ENCODE measurements at places on chromosomes 16 and 17. TPM values are rescaled to one million over a fixed set of nuclear protein-coding genes. Genes with fewer than 3 reads are reported as not detected.

Gene TMIGD1
- not detected for total RNA-seq

Gene KRTAP9-2
- total RNA-seq = not detected

Gene CYGB
- total RNA-seq = not detected

Gene SLC16A13
- 28.9 TPM for total RNA-seq

Gene TEN1
- 16.3 TPM for total RNA-seq

Gene C16orf89
- total RNA-seq = not detected

Gene SPNS3
- total RNA-seq = 14.1 TPM

Gene STX1B
- 1.5 TPM for total RNA-seq

Gene KRT27
- not detected for total RNA-seq

Gene SNAI3
- 16.5 TPM for total RNA-seq

Gene TNFSF13
- 2.0 TPM for total RNA-seq

GRCh38 chr17:34511265-34511664, 68.1 kb upstream of the TMEM132E start:
- H3K4me3 ChIP-seq = no peak overlapping the region
- H3K36me3 ChIP-seq = no peaks in the 10 kb centered on the region
- peaks cover 47% of the 10 kb centered on the region for H3K27me3 ChIP-seq
- H3K27ac ChIP-seq = no peak overlapping the region
- H3K4me1 ChIP-seq = no peaks in the 10 kb centered on the region
- DNase-seq = no peak

DNA sequence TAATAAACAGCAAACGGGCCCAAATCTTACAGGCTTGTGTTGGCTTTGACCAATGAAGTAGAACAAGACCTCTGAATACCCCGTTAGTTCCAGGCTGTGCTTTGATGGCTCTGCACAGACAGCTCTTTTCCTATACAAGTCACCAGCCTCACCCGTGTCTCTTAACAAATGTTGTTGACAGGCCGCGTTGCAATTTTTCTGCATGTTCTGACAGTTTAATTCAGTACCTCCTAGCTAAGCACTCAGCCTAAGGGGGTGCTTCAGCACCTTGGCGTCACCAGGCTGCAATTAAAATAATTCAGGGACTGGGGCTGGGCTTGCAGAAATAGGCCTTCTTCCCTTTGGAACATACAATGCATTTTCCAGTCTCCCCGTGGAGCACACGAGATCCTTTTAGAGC, 500.1 kb downstream of the MAF start:
- H3K27ac ChIP-seq = no peak overlapping the region
- H3K4me3 ChIP-seq = no peak overlapping the region
- peaks cover 12% of the 10 kb centered on the region for H3K27me3 ChIP-seq
- no peak for DNase-seq
- H3K36me3 ChIP-seq = no peaks in the 10 kb centered on the region

GRCh38 chr16:89217388-89218191, at the start of gene ZNF778:
Gene ZNF778 (plus strand): TSS chr16:89217703. CDS start chr16:89221128, 3,425 bp downstream.
- peak within 1 kb of the TSS; percentile 89 for H3K4me3 ChIP-seq
- H3K27ac ChIP-seq = peak within 1 kb of the TSS; percentile 75
- H3K27me3 ChIP-seq = no peaks in the 10 kb centered on the region
- H3K36me3 ChIP-seq = peaks cover 12% of the 10 kb centered on the region

GRCh38 chr16:78375055-78375679, 275.7 kb downstream of the WWOX start:
- no peak overlapping the region for H3K4me3 ChIP-seq
- H3K27ac ChIP-seq = no peak overlapping the region
- no peaks in the 10 kb centered on the region for H3K36me3 ChIP-seq
- no peaks in the 10 kb centered on the region for H3K4me1 ChIP-seq

DNA sequence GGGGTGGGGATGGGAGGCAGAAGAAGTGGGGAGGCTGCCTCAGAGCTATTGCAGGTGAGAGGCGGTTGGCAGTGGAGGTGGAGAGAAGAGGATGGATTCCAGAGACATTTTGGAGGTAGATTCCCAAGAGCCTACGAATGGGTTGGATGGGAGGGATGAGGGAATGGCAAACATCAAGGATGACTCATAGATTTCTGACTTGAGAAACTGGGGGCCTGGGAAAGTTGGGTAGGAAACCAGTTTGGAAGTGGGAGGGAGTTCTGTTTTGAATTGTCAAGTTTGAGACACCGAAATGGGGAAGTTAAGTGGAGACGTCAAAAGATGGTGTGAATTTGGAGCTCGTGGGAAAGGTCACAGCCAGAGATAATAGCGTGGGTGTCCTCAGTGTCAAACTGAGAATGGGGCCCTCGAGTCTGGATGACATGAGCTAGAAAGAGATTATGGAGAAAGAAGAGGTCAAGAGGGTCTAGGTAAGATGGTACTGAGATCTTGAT, 6.2 kb upstream of the CYLD start:
- peaks cover 37% of the 10 kb centered on the region for H3K36me3 ChIP-seq
- H3K27ac ChIP-seq = no peak overlapping the region
- no peaks in the 10 kb centered on the region for H3K27me3 ChIP-seq
- no peak overlapping the region for H3K4me3 ChIP-seq
- no peak for DNase-seq

- no peaks in the 10 kb centered on the region for H3K36me3 ChIP-seq
- H3K27ac ChIP-seq = no peak overlapping the region
- peaks cover 2% of the 10 kb centered on the region for H3K27me3 ChIP-seq
Measured at GRCh38 chr17:73787076-73788059, 143.1 kb upstream of the SDK2 start.

- no peak overlapping the region for H3K27ac ChIP-seq
- H3K4me3 ChIP-seq = no peak overlapping the region
- H3K4me1 ChIP-seq = peaks cover 18% of the 10 kb centered on the region
- no peaks in the 10 kb centered on the region for H3K27me3 ChIP-seq
- no peak for DNase-seq
Measured at GRCh38 chr17:29906969-29907368, 23.1 kb downstream of the SSH2 start.

GRCh38 chr17:51722994-51723393, 435.5 kb downstream of the CA10 start:
- peaks cover 2% of the 10 kb centered on the region for H3K27me3 ChIP-seq
- DNase-seq = no peak
- H3K4me1 ChIP-seq = no peaks in the 10 kb centered on the region

- no peaks in the 10 kb centered on the region for H3K27me3 ChIP-seq
- no peak overlapping the region for H3K27ac ChIP-seq
- H3K4me1 ChIP-seq = no peaks in the 10 kb centered on the region
- H3K36me3 ChIP-seq = no peaks in the 10 kb centered on the region
Measured at GRCh38 chr16:55091213-55091870, 160.7 kb downstream of the IRX5 start.

GRCh38 chr16:17258848-17259713, 211.7 kb downstream of the XYLT1 start:
- DNase-seq = peak; percentile 19
- H3K4me1 ChIP-seq = peaks cover 26% of the 10 kb centered on the region
- no peak overlapping the region for H3K4me3 ChIP-seq
- no peak overlapping the region for H3K27ac ChIP-seq
- H3K27me3 ChIP-seq = no peaks in the 10 kb centered on the region
- H3K36me3 ChIP-seq = peaks cover 16% of the 10 kb centered on the region

DNA sequence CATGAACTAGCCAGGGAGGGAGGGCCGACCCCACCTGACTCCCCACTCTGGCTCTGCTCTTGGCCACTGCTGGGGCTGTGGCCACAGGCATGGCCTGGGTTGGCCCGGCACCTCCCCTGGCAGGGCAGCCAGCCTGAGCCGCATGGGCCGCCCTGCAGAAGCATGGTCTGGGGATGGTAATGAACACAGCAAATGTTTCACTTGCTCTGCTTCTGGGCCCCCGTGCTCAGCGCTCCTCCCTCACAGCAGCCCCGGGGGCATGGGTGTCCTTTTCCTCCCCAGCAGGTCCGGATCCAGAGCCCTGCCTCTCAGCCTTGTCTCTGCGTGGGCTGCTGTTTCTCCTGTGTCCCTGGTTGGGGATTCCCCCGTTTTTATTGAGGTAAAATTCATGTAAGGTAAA, 30.9 kb upstream of the KCNJ12 start:
- no peak overlapping the region for H3K4me3 ChIP-seq
- no peak for DNase-seq
- no peaks in the 10 kb centered on the region for H3K27me3 ChIP-seq
- no peak overlapping the region for H3K27ac ChIP-seq
- H3K4me1 ChIP-seq = peaks cover 4% of the 10 kb centered on the region

- no peaks in the 10 kb centered on the region for H3K4me1 ChIP-seq
- peaks cover 34% of the 10 kb centered on the region for H3K36me3 ChIP-seq
- no peak overlapping the region for H3K4me3 ChIP-seq
- no peaks in the 10 kb centered on the region for H3K27me3 ChIP-seq
- DNase-seq = no peak
- H3K27ac ChIP-seq = no peak overlapping the region
Measured at GRCh38 chr17:76327696-76328095, 19.6 kb upstream of the QRICH2 start.

DNA sequence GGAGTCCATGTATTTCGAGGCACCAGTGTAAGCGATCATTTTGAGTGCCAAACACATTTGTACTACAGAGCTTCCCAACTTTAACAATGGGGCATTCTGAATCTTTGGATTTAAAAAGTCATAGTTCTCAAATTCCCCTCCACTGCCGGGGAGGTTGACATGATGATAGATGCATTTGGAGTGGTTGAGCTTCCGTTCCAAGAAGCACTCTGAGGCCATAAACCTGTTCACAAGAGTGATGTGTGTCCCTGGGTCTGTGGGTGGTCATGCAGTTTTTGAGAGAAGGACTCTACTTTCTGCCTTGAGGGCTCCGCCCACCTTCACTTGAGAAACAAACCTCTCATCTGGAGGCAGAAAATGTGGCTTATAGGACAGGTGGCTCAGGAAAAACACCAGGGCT, 43.7 kb downstream of the IRX5 start:
- no peaks in the 10 kb centered on the region for H3K36me3 ChIP-seq
- H3K4me1 ChIP-seq = no peaks in the 10 kb centered on the region

- H3K27me3 ChIP-seq = no peaks in the 10 kb centered on the region
- H3K27ac ChIP-seq = no peak overlapping the region
- no peak for DNase-seq
- no peaks in the 10 kb centered on the region for H3K4me1 ChIP-seq
Measured at GRCh38 chr16:85635545-85636140, 22.5 kb downstream of the GSE1 start.

- peaks cover 65% of the 10 kb centered on the region for H3K36me3 ChIP-seq
- no peak overlapping the region for H3K27ac ChIP-seq
- DNase-seq = no peak
Measured at GRCh38 chr16:17466876-17467275, 3.9 kb downstream of the XYLT1 start.

DNA sequence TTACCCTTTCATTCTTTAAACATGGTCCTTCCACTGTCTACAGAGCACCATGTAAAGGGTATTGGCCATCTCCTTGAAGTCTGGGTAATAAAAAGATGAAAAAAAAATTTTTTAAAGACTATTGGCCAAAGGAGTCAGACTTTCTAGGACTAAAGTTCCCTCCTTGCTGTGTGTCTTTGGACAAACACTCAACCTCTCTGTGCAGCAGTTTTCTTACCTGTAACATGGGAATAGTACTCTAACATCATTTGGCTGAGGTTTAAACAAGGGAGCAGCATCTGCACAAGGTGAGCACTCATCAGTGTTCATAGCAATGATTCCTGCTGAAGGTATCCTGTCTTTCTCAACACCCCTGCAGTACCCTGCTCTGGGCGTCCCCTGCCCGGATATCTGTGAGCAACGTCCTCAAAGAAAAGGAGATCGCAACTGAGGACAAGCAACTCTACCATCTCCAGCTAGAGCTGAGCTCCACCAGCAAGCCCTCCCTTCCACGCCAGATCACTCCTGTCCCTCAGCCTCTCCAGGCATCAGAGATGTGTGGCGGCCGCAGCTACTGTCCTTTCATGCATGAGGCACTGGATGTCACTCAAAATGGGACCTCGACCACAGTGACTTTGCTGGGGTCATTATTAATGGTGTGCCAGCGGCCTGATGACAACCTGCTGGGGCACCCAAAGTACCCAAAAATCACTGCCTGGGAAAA, 29.5 kb upstream of the RPH3AL start:
- peaks cover 17% of the 10 kb centered on the region for H3K4me1 ChIP-seq
- no peak overlapping the region for H3K4me3 ChIP-seq
- H3K36me3 ChIP-seq = peaks cover 3% of the 10 kb centered on the region
- peaks cover 25% of the 10 kb centered on the region for H3K27me3 ChIP-seq
- no peak for DNase-seq

GRCh38 chr16:15715221-15715620, 65.2 kb downstream of the NDE1 start:
- no peak overlapping the region for H3K27ac ChIP-seq
- no peak overlapping the region for H3K4me3 ChIP-seq
- H3K4me1 ChIP-seq = no peaks in the 10 kb centered on the region
- H3K36me3 ChIP-seq = peaks cover 30% of the 10 kb centered on the region

GRCh38 chr17:1275962-1276736, 3.3 kb upstream of the TRARG1 start:
- no peak overlapping the region for H3K4me3 ChIP-seq
- peaks cover 10% of the 10 kb centered on the region for H3K4me1 ChIP-seq
- H3K27ac ChIP-seq = no peak overlapping the region

DNA sequence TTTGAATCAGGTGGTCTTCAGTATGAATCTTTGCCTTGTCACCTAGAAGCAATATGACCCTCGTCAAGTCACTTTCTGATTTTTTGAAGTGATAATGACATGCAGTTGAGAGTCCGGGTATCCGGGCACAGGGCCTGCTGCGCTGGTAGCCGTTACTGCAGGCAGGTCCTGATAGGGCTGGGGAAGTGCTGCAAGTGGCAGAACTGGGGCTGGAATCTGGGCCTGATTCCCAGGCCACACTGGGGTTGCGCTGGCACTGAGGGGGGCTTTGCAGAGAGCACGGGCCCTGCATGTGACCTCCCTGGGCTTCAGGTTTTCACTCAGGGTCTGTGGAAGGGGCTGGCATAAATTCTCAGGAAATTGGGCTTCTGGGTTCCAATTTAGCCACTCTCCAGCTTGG, 3.0 kb downstream of the PPP4C start:
- H3K4me1 ChIP-seq = peaks cover 43% of the 10 kb centered on the region
- H3K27me3 ChIP-seq = no peaks in the 10 kb centered on the region
- peaks cover 66% of the 10 kb centered on the region for H3K36me3 ChIP-seq
- no peak for DNase-seq
- no peak overlapping the region for H3K4me3 ChIP-seq
- no peak overlapping the region for H3K27ac ChIP-seq

GRCh38 chr17:76824093-76824492, 44.1 kb upstream of the MGAT5B start:
- peaks cover 9% of the 10 kb centered on the region for H3K4me1 ChIP-seq
- no peaks in the 10 kb centered on the region for H3K36me3 ChIP-seq
- no peak overlapping the region for H3K4me3 ChIP-seq

DNA sequence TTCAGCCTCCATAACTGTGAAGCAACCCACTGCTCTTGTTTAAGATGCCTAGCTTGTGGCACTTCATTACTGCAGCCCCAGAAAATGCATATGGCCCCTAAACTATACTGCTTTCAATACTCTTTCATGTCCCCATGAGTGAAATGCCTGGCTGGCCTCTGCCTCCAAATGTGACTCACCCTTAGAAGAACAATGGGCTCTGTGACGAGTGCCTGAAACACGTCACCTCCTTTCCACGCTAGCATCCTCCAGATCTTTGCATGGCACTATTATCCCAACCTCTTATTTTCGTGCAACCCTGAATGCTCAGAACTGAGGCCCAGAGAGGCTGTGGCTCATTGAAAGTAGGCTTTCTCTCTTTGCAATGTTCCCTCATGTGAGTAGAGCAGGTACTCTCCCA, 233.1 kb downstream of the CBLN1 start:
- H3K4me3 ChIP-seq = no peak overlapping the region
- no peak overlapping the region for H3K27ac ChIP-seq
- H3K36me3 ChIP-seq = no peaks in the 10 kb centered on the region
- no peaks in the 10 kb centered on the region for H3K4me1 ChIP-seq
- no peaks in the 10 kb centered on the region for H3K27me3 ChIP-seq
